ENCODE measurements at places on chromosomes 5 and 9.

DNA sequence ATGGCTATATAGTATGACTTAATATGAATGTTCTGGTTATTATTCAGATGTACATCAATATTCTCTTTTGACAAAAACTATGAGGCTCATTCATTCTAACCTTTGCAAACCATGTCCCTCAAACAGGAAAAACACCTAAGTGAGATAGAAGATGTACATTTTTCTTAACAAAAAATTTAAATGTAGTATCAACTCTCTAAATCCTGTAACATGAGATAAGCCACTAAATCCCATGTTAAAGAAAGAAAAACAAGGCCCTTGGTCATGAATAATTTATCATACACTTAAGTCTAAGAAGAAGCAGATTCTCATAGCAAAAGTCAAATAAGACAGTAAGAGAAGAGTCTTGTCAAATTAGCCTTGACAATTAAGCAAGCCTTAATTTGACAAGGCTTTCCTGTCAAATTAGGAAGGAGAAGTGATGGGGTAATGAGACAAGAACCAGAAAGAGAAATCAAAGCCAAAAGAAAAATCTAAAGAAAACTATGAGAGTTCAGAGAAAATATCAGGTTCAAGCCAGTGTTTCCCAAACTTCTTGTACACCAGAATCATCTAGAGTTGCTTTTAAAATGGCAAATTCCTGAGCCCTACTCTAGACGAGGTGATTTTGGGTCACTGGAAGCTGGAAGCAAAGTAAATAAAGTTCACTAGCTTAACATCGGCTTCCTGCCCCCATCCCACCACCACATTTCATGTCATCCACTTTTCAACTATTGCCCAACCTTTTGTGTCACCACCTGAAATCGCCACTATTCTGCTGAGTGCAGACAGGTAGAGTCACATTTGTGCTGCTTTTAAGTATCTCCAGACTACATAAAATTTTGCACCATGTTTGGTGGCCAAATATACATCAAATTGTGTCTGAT, 76.5 kb downstream of the NR6A1 start:
- no peak for DNase-seq

DNA sequence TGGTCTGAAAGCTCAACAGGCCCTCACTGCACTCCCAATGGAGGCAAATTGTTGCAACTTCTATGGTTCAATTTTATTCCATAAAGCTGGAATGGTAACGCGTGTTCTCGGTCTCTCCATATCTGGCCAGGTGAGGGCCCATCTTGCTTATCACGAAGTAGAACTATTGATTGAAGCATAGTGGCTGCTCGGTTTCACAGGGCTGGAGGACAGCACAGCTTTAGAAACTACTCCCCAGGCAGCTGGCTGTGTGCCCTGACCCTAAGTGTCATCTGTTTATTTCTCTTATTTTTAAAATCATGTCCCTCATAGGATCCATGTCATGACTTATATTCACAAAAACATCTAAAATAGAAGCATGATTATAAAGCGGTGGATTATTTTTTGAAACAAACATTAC, 223.4 kb downstream of the NPR3 start:
- no peak for DNase-seq

DNA sequence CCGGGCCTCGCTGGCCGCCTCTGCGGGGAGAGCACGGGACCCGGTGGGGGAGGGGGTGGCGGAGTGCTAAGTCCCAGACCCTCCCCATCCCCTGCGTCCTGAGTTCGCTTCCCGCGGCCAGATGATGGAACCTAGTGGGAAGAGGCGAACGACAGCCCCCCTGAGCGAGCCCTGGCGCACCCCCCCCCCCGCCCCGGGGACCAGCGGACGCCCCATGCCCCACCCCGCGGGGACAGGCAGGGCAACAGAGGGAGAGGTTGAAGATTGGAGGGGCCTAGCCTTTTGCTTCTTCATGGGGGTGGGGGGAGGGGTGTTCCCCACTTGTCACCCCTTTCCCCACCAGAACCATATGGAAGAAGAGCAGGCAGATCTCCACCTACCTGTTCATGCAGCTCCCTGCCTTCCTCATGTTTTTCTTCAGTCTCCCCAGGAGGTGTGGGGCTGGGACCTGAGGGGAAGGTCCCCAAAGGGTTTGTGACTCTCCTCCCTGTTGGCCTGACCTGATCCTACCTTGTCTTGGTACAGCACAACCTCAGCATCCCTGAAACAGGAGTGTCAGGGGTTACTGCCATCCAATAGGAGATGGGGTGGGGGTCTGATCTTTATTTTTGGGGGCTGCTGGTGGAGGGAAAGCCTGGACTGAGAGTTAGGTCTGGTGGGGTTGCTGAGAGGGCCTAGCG, 485 bp downstream of the FAM53C start:
- no peak for DNase-seq

- DNase-seq = no peak
These were observed 80.2 kb downstream of the NTNG2 start for GRCh38 chr9:132241840-132242620.

- DNase-seq = no peak
These were observed 289.5 kb upstream of the TYRP1 start for GRCh38 chr9:12403721-12404120.

- DNase-seq = no peak
These were observed 1.4 kb upstream of the QRFP start for GRCh38 chr9:130897848-130898551.

DNA sequence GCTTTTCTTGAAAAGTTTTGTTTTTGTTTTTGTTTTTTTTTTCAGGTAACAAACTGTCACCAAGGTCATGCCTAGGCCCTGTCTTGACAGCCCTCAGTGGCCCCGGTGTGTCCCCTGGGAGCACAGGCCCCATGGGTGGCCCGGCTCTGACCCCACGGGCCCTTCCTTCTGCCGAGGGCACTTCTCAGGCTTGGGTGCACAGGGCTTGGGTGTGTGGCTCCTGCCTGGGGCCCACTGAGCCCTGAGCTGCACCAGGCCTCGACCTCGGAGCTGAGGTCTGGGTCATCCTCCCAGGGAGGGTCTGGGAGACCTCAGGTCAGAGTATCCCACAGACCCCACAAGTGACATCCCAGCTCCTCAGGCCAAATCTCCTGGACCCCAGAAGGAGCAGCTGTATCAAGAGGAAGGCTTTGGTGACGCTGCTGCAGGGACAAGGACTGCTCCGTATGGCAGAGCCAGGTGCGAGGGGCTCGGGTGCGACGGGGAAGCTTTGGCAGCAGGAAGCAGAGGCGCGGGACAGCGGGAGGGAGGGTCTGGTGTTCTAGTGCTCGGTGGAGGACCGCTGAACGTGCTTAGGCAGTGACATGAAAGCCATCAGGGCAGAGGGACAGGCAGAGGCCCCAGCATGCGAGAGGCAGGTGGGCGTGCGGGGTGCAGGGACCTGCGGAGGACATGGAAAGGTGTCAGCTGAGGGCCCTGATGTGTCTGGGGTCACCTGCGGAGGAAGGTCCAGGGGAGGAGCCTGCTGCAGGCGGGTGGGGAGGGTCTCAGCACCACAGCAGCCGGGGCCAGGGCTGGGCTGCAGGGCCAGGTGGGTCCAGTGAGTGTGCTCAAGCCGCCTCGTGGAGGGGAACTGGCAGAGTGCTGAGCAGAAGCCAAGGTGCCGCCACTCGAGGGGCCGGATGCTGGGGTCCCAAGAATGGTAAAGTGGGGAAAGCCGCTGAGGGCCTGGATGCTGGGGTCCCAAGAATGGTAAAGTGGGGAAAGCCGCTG, 18.4 kb upstream of the SLC9A3 start:
- DNase-seq = no peak

Data from left renal pelvis (tissue), 4 donors.